ENCODE measurements at places on chromosomes 5 and 9.

- no peak for DNase-seq
Observed at GRCh38 chr5:95808013-95808685, 14.4 kb downstream of the GLRX start.

- DNase-seq, result no peak
Observed at GRCh38 chr9:127909839-127910273, 7.0 kb downstream of the ST6GALNAC4 start.

- DNase-seq, result no peak
Observed at GRCh38 chr9:14373706-14374105, 59.8 kb upstream of the NFIB start.

DNA sequence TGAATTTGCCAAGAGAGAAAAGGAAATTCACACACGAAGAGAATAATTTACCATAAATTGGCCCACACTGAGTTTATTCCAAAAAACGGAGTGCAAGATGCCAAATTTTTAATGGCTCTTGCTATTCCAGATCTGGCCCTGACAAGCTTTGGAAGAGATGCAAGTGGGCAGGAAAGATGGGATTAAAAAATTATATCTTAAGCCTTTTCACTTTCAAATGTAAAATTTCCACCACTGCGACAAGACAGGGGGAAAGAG, 352.4 kb downstream of the GLIS3 start:
- no peak for DNase-seq

DNA sequence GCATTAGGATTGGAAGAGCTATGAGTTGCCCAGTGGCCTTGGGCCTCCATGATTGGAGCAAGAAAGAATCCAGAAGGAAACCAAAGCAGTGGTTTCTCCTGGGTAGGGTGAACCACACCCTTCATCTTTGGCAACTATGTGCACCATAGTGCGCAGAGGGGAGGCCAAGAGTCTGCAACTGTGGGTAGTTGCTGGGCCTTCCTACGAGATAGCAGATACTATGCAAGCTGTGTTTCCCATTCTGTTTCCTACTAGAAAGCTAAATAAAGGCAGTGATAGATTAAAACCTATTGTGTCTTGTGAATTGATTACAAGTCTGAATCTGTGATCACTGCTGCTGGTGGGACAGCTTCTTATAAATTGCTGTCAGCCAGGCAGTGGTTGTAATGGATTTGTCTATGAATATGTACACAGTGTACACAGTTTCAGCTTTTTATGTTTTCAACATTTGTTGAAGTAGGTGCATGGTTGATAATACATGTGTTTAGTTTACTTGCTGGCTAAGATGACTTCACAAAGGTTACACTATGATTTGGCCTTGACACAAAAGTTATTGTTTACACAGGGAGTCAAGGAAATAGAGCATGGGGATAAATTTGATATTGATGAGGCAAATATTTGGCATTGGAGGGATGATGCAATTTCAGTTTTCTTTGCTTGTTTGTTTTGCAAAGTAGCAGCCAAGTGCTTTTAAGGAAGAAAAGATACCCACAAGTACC, 23.7 kb upstream of the PDE8B start:
- no peak for DNase-seq

GRCh38 chr5:1498623-1499416, 24.9 kb downstream of the LPCAT1 start:
- no peak for DNase-seq

DNA sequence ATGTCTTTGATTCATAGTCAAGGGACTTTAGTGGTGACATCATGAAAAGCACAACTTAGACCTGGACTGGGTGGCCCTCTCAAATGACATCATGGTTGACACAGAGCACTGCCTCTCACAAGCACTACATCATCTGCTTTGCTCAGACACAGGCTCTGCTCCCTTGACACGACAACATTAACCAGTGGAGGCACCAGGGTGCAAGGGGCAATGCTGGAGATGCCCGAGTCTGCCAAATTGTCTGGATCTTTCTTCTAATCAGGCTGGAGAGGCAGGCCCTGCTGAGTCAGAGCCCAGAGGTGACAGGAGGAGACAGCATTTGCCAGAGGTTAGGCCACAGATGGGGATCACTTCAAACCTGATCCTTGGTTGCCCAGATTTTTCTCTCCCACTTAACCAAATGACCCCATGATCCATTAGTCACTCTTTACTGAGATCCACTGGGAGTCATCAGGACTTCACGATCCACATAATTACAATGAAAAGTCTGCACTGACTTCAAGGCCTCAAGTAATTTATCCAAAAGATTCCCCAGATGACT, 174.4 kb downstream of the SLIT3 start:
- no peak for DNase-seq

DNA sequence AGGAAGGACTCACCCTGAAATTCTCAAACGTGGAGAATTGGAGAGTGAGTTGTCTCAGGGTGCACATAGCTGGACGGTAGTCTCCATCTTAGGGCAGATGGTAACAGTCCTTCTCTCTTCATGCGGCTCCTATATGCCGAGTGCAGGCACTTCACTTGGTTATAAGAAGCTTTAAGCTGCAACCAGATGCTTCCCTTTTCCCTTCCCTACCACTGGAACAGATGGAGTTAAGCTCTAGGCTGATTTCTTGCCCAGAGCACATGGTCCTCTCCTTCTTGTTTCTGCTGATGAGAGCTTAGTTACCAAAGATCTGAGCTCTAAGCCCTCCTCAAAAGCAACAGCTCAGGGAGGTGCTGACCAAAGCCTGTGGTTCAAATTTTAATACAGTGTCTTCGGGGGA, 355.7 kb downstream of the ARHGEF28 start:
- DNase-seq, result no peak

DNA sequence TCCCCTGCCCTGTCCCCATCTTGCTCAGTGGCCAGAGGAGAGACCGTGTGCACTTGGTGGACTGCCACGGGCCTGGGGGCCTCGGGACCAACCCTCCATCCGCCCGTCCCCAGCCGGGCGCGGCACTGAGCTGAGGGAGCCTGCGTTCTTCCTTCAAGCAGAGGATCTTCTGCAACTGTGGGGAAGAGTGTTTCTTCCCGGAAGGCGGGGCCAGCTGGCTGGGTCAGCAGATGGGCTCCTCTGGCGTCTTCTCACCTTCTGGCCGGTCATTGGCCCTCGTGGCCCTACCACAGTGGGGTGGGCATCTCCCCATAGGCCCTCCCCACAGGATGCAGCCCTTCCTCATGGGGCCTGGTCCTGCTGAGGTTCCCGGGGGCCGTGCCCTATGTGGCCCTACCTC, 17.4 kb downstream of the RXRA start:
- no peak for DNase-seq

DNA sequence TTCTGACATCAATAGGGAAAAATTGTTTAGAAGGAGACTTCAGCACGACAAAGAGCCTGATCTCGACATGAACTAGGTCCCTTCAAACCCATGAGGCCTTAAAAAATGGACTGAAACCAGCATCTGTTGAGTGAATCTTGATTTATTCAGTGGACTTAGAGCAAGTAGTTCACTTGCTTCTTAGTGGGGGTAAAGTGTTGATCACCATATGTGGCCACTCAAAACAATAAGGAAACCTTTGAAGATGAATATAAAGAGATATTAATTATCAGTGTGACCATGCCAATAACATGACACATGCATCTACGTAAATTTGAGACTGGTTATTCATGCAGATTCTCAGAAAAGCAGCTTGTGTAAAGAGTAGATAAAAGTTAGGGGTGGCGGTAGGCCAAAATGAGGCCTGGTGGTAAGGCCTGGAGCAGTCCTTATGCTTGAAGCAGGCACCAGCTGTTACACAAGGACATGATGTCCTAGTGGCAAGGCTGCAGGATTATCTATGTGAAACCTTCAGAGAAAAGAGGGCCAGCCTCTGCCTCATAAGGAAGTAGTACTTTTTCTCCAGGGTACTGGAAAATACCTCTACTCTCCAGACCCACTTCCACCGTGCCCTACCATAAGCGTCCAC, 61.3 kb downstream of the S1PR3 start:
- no peak for DNase-seq

- DNase-seq, result no peak
Observed at GRCh38 chr5:134464988-134465815, 53.5 kb upstream of the CDKN2AIPNL start.

GRCh38 chr9:104934691-104935500, 6.9 kb upstream of the ABCA1 start:
- DNase-seq, result no peak

GRCh38 chr5:137834498-137835049, 33.1 kb upstream of the MYOT start:
- DNase-seq, result no peak

DNA sequence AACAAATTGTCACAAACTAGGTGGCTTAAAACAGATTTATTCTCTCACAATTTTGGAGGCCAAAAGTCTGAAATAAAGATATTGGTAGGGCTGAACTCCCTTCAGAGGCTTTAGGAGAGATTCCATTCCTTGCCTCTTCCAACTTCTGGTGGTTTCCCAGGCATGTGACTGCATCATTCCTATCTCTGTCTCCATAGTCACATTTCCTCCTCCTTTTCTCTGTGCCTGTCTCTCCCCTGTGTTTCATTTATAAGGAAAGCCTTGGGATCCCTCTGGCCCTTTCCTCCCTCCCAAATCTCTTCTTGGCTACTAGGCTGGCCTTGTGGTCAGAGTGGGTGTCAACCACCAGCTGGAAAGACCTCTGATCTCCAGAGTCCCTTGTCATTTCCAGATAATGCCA, 78.2 kb downstream of the SNX18 start:
- DNase-seq, result no peak

DNA sequence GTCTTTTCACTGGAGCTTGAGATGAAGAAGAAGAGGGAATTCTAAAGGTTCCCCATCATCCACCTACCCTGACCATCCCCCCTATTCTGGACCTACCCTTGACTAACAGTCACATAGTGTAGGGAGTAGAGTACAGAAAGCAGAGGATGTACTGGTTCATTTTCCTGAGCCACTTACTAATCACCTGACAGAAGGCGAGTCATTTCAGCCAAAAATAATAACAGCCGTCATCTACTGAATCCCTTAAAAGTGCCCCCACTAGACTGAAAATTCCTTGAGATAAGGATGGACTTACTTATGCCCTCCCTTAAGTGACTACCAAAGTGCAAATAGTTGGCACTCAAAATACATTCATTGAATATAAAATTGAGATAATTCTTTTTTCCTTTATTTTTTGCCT, 112.2 kb downstream of the FOXD1 start:
- DNase-seq, result no peak

DNA sequence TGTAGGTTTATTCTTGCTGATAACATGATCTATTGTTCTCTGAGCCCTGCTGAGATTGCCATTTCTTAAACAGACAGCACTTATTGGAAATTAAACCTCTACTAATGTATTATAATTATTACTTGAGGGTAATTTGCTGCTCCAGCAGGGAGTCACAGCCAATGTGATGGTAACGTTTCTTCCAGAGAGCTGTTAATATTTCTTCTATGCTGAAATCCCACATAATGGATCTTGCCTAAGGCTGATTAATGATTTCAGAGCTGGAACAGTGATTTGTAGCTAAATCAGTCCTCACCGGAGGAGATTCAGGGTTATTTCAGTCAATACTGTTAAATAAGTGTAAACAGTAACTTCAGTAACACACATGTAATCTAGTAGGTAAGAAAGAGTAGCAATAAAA, 170.1 kb downstream of the CDH12 start:
- no peak for DNase-seq

GRCh38 chr5:35198075-35198474, 32.2 kb downstream of the PRLR start:
- DNase-seq, result no peak

DNA sequence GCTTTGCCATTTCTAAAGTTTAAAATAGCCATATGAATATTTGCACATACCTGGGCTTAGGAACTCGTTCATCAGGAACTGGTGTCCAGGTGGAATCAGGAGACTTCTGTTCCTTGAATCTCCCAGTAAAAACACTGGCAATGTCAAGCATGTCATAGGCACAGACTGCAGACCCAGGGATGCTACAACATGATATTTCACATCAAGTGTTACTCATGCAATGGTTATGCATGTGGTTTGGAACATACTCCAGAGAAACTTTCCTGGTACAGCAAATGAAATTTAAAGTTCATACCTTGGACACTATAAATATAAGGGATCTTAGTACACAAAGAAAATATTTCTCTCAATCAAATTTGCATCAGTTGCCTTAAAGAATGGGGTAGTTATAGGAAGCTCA, 92.2 kb downstream of the SEMA6A start:
- no peak for DNase-seq
